CD4-positive, alpha-beta memory T cell (primary cell): ENCODE measurements at places on chromosomes 12 and 14. TPM values are rescaled to one million over a fixed set of nuclear protein-coding genes. Genes with fewer than 3 reads are reported as not detected.
A peak's percentile ranks its signal among the peaks of the same experiment; 100 is the strongest.

- DNase-seq, result no peak
Measured at GRCh38 chr14:75636100-75636692, 24.5 kb downstream of the ERG28 start.

GRCh38 chr12:97181571-97182265, 274.7 kb downstream of the NEDD1 start:
- no peak for DNase-seq

DNA sequence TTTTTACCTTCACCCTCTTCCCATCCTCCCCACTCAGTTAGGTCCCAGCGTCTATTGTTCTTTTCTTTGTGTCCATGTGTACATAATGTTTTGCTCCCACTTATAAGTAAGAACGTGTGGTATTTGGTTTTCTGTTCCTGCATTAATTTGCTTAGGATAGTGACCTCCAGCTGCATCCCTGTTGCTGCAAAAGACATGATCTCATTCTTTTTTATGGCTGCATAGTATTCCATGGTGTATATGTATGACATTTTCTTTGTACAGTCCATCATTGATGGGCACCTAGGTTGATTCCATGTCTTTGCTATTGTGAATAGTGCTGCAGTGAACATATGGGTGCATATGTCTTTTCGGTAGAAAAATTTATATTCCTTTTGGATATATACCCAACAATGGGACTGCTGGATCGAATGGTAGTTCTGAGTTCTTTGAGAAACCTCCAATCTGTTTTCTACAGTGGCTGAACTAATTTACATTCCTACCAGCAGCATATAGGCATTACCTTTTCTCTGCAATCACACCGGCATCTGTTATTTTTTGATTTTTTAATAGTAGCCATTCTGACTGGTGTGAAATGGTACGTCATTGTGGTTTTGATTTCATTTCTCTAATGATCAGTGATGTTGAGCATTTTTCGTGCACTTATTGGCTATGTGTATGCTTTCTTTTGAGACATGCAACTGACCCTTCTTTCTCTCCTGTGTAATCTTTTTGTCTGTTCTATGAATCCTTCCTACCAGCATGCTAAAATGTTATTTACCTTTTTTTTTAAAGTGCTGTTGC, 279.7 kb upstream of the AMIGO2 start:
- DNase-seq, result no peak

DNA sequence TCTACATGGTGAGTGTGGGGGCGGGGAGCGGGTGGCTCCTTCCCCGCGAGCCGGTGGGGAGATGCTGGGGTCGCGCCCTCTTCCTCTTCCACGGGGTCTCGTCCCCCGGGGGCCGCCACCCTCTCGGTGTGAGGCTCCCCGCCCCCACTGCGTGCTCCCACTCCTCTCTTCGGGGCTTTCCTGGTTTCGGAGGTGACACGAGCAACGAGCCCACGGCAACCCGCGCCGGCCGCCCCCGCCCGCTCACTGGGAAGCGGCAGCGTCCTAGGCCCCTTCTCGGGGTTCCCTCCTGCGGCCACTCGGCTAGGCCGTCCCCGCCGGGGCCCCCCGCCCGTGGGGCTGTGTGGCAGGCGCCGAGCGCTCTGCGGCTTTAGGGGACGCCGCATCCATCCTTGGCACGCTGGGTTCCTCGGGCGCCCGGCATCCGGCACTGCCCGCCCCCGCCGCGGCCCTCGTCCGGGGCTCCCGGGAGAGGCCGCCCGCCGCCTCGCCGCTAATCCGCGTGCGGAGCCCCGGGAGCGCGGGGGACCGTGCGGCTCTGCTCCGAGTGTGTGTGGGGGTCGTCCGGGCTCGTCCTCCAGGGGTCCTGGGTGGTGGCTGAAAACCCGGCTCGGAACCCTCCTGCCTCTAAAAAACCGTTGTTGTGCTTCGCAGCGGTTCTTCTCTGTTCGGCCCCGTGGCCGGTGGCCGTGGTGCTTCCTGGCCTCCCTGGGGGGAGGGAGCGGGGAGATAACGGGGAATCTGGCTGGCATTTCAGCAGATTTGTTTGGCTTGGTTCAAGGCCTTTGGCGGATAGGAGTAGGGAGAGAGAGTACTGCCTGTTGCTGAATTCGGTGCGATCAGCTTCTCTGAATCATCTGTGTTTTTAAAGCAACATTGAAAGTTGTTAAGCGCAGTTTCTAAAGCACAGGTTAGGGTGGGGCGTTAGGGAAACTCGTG, 1.0 kb downstream of the PCNX1 start:
- peak; percentile 64 for DNase-seq

GRCh38 chr12:92732216-92732615, 29.4 kb downstream of the PLEKHG7 start:
- no peak for DNase-seq

DNA sequence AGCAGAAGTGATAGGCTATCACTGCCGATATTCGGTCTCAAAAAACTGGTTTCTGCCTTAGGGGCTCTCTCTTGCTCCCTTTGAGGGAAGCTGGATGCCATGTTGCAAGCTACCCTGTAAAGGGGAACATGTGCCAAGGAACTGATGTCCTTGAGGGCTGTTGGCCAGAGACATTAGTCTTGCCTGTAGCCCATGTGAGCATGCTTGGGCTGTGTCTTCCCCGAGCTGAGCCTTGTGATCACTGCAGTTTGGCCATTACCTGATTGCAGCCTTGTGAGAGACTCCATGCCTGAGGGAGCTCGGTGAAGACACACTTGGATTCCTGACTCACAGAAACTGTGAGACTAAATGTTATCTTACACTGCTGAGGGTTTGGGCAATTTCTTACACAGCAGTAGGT, 18.8 kb downstream of the RTRAF start:
- DNase-seq, result no peak

DNA sequence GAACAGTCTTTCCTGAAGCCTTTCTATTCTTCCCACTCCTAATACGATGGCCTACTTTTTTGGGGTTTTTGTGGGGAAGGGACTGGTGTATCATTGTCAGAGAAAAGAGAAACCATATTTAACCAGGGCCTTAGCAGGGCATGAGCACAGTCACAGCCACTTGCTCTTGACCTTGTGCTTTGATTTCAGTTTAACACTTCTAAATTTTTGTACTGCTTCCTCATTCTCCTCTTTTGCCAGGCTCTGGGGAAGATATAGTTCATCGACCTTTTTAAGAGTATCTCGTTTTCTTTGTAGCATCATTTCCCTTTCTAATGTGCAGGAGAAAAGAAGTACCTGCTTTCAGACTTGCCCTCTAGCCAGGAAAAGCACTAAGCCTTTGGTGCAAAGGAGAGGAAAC, 2.2 kb downstream of the ZBTB1 start:
- no peak for DNase-seq

GRCh38 chr12:105555556-105556295, 225.2 kb downstream of the C12orf75 start:
- no peak for DNase-seq

- no peak for DNase-seq
Measured at GRCh38 chr12:57012600-57013465, 3.5 kb downstream of the TAC3 start.

GRCh38 chr14:75339059-75339458, 60.4 kb downstream of the FOS start:
- no peak for DNase-seq

GRCh38 chr14:22887990-22888378, 5.0 kb downstream of the REM2 start:
- DNase-seq, result peak; percentile 24

- DNase-seq, result peak; percentile 36
Measured at GRCh38 chr12:110577864-110578693, 5.0 kb downstream of the PPTC7 start.

DNA sequence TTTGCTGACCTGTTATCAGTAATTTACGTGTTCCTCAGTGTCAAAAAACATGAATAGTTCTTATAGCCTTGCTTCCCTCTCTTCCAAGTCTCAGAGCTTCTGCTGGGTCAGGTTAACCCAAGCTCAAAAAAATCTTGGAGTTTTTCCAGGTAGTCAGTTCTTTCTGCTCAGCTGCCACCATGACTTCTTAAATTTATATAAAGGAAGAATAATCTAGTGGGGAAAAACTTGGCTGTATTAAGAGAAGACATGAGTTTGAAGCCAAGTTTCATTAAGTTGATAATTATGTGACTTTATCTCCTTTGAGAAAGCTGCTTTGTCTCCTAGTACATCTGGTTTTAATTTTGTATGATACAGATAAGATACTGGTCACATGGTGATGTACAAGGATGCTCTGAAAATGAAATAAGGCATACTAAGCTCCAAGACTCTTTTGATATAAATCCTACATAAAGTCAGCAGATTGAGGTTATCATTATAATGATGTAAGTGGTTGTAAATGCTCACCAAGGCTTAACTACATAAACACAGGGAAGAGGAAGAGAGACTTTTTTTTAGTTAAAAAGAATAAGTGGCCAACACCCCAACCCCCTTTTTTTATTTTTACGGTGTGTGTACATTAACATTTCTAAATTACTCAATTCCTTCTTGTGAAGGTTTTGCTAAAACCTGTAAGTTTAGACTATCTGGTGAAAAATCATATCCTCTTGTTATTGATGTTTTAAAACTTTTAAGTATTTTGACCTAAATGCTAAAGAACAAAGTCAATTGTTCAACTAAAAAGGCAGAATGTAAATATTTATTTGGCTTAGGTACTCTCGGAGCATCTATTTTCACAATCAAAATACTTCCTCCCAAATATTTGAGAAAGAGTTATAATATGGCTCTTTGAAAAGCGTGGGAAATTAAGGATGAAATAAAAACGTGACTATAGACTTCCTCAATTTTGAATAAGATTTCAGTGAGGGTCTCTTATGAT, 84.1 kb upstream of the SLC38A2 start:
- DNase-seq, result no peak

- no peak for DNase-seq
Measured at GRCh38 chr14:23113431-23114119, 5.5 kb downstream of the CEBPE start.

GRCh38 chr12:104823985-104824461, 134.1 kb downstream of the SLC41A2 start:
- DNase-seq, result no peak

GRCh38 chr14:40133463-40133862, 701.2 kb upstream of the FBXO33 start:
- DNase-seq, result no peak

GRCh38 chr12:90229407-90230170, 521.0 kb upstream of the ATP2B1 start:
- DNase-seq, result no peak

GRCh38 chr14:92726135-92726932, 22.1 kb downstream of the LGMN start:
- no peak for DNase-seq

- no peak for DNase-seq
Measured at GRCh38 chr12:130563323-130563722, 152.8 kb downstream of the RIMBP2 start.

GRCh38 chr12:123465084-123465483, 7.1 kb downstream of the SNRNP35 start:
- DNase-seq, result no peak

DNA sequence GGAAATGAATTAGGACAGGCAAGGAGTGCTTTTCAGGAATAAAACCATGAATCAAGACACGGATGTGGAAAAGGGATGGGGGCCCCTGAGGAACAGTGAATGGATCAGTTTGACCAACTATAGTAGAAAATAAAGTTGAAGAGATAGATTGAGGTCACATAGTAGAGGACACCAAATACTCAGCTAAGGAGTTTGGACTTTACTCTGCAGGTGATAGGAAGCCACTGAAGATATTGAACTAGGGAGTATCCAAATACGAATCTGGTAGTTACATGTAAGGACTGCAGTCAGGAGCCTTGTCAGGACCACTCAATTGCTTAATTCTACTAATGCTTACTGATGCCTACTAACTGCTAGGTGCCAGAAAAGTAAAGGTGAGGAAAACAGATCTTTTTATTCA, 20.4 kb downstream of the ENTPD5 start:
- DNase-seq, result no peak

- DNase-seq, result peak; percentile 47
Measured at GRCh38 chr12:121649819-121650353, 19.6 kb downstream of the MORN3 start.

GRCh38 chr12:27382171-27382795, 49.6 kb downstream of the BMAL2 start:
- DNase-seq, result no peak

GRCh38 chr12:71610031-71610795, 53.4 kb downstream of the ZFC3H1 start:
- DNase-seq, result no peak

GRCh38 chr14:71358209-71358931, 451.1 kb downstream of the PCNX1 start:
- DNase-seq, result no peak

DNA sequence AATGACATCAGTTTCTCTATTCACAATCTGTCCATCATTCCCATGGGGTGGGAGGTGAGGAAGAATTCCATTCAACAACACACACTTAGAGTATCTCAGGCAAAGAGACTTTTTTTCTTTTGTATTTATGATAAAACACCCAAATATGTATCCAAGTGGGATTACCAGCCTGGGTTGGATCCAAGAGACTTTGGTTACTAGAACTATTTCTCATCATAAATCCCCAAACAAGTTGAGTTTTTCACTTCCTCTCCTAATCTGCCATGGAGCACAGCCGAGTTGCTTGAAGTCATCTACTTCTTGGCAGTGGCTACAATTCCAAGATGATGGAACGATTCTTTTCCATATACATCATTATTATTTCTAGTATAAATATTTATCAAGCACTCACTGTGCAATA, 209.2 kb upstream of the HMGA2 start:
- no peak for DNase-seq

GRCh38 chr12:52543985-52544883, 8.7 kb downstream of the KRT71 start:
- no peak for DNase-seq

DNA sequence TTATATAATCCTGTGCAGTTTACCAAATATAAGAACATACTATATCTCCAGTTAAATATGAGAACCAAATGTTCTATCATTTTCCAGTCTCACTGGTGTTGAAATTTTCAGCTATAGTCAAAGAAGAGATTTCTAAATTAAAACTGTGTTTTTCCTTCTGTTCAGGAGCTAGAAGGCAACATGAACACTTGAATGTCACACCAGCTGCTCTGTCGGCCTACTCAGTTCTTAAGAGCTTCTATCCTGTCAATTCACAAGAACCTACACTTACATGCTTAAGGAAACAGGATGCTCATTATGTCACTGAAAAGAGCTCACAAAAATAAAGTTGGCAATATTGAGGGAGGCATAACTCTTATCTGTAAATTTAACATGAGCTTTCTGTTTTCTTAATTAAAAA, 43.1 kb downstream of the ATP2B1 start:
- DNase-seq, result no peak

The NGB gene
- total RNA-seq, result not detected

The SSTR1 gene
- total RNA-seq, result not detected

The OLR1 gene
- total RNA-seq, result not detected

The PRR4 gene
- total RNA-seq, result 1.5 TPM

The HOXC6 gene
- total RNA-seq, result not detected

The GDF3 gene
- total RNA-seq, result not detected

The SYCP3 gene
- 0.23 TPM for total RNA-seq

The FAM181A gene
- not detected for total RNA-seq

The GTF2A1 gene
- total RNA-seq, result 34.2 TPM

The IFT43 gene
- 11.6 TPM for total RNA-seq

The CRIP2 gene
- total RNA-seq, result 12.1 TPM

The ACOT4 gene
- 1.2 TPM for total RNA-seq

The RERGL gene
- not detected for total RNA-seq

The SLCO1B1 gene
- total RNA-seq, result not detected

The PTPRQ gene
- not detected for total RNA-seq

The TSPAN8 gene
- not detected for total RNA-seq

The SMOC1 gene
- not detected for total RNA-seq
